ENCODE measurements at places on chromosomes 13 and 19.
A peak's percentile ranks its signal among the peaks of the same experiment; 100 is the strongest.

- DNase-seq: no peak
Measured at GRCh38 chr13:20782116-20782708, 8.5 kb upstream of the EEF1AKMT1 start.

GRCh38 chr13:77584106-77584505, 48.6 kb downstream of the SCEL start:
- peak; percentile 82 for DNase-seq

DNA sequence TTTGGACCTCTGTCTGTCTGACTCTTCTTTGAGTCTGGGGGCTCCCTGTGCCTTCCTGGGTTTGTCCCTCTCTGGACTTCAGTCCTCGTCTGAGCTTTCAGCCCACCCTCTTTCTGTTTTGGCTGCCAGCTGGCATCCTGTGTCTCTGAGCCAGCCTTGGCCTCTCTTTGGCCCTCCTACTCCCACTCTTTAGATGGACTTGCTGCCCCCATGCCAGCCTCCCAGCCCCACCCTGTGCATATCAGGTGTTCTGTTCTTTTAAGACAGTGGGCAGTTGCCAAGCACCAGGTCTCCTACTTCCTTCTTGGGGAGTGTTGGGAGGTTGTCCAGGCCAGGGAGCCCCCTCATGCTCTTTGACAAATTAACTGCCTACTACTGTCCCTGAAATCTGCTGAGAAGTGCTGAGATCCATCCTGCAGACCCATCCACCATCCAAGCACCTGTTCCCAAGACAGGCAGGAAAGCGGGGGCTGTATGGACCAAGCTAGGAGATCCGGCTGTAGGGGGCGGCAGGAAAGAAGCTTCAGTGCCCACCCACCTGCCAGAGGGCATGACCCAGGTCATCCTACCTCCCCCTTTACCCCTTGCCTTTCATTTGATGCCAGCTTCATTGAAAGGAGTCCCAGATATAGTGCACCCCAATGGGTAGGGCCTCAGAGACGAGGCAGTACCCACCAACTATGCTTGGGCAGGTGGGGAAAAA, 9.6 kb downstream of the CIC start:
- DNase-seq: no peak

GRCh38 chr19:42433503-42434260, 6.5 kb upstream of the LIPE start:
- DNase-seq: peak; percentile 81

DNA sequence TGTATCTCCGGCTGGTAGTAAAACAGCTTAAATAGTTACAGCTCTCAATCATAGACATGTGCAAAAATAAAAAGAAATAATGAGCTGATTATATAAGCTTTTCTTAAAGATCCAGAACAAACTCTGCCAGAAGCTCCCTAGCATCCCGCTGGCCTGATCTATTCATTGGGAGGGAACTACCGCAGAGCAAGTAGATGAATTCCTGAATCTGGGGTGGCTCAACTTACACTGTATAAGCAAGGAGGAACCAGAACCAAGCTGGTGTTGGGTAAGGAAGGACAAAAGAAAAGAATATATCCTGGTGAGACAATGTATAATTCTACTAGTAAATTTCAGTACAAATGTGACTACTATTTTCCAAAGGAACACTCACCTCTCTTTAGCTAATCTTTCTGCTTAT, 1122.2 kb downstream of the OLFM4 start:
- no peak for DNase-seq

DNA sequence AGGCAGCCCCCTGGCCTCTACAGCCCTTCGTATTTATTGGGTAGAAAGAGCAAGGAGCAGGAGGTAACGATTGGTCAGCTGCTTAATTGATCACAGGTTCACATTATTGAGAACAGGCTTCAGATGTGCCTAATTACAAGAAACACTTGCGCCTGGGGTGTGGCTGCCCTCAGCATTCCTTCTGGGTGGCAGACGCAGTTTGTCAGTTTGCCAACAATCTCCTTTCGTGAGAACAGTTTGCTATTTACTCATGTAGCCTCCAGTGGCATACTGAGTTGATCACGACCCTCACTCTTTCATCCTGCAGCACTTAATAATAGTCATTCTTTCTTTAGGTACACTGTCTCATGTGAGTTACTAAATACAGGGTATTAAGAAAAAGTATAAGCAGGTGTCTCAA, 985.6 kb downstream of the SLITRK5 start:
- DNase-seq: no peak

GRCh38 chr13:110134801-110135200, 172.2 kb downstream of the COL4A1 start:
- DNase-seq: peak; percentile 51

- no peak for DNase-seq
Measured at GRCh38 chr13:85362980-85363379, 436.2 kb downstream of the SLITRK6 start.

- DNase-seq: no peak
Measured at GRCh38 chr13:74210693-74211393, 76.6 kb upstream of the KLF12 start.

DNA sequence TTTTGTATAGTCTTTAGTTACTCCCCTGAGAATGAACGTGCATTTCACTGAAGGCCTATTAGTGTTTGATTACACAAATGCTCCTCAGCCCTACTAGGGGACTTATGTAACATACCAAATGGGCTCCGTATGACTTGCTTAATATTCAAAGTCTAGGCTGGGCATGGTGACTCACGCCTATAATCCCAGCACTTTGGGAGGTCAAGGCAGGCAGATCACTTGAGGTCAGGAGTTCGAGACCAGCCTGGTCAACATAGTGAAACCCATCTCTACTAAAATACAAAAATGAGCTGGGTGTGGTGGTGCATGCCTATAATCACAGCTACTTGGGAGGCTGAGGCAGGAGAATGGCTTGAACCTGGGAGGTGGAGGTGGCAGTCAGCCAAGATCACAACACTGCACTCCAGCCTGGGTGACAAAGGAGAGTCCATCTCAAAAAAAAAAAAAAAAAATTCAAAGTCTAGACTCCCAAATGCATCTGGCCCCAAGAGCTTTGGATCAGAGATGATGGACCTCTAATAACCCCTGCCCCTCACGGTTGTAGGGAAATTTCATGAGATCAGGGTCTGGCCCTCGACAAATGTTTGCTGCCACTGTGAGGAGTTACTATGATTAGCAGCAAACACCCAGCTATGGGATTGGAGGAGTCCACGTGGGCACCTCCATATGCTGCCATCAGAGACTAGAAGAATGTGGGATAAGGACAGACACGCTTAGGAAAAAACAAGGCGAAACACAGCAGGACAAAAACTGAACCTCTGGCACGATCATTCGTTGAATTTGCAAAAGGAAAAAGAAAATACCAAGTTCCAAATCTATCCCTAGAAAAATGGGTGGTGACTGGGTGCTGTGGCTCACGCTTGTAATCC, 4.6 kb downstream of the FBXO17 start:
- DNase-seq: no peak

DNA sequence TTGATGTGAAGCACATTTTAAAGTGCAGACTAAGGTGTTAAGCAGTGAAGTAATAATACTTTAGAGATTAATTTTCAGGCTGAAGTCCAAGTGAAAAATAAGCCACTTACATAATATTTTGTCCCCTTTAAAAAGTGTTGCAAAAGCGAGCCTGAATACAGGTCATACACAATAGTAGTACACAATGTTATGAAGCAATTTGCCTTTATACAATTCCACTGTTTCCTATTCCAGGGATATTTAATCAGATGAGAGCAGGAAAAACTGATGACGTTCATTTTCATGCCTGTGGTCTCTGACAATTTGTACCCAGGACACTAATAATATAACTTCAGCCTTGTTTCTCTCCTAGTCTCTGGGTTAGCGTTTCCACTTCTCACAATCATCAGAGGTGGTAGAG, 916.7 kb downstream of the PCDH9 start:
- DNase-seq: no peak

GRCh38 chr19:23314505-23315251, 64.5 kb upstream of the ZNF724 start:
- DNase-seq: no peak

DNA sequence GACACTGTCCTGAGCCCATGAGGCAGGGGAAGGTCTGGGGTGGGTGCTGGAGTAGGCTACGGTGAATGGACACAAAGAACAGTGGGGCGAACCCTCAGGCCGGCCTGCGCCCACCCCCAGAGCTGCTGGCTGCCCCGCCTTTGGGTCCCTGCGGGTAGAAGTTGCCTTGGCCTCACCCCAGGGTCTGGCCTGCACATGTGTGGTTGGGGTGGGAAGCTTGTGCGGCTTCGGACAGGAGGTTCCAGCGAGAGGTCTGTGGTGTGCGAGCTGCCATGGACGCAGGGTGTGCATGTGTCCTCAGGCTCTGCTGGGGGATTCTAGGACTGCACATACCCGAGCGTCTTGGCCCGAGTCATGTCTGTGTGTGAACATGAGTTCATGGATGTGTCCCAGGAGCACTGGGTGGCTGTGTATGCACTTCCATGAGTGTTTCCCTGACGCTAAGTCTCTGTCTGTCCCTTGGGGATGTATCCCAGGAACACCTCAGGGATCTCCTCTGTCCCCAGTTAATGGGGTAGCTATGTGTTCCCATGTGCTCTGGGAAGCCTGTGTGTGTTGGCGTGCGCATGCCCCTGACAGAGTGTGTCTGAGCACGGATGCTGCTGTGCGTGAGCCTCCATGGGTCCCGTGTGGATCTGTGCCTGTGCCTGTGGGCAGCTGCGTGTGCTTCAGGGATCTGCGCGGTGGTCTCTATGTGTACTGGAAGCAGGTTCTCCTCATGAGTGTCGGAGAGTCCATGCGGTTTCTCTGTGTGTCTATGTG, 20.8 kb upstream of the POU2F2 start:
- no peak for DNase-seq

DNA sequence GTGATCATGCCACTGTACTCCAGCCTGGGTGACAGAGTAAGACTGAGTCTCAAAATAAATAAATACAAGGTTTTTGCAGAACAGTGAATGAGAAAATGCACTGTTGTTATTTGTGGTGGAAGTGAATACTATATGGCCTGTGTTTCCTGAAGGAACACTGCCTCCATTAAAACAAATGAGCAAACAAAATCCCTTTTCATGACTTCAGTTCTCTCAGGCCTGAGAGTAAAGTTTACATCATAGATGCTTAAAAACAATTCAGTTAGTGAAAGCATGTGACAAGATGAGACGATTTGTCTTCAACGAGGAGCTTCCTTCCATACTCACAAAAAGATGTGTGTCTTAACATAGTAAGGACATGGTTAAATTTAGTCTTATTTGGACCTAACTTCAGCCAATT, 14.4 kb downstream of the SPINT2 start:
- no peak for DNase-seq

DNA sequence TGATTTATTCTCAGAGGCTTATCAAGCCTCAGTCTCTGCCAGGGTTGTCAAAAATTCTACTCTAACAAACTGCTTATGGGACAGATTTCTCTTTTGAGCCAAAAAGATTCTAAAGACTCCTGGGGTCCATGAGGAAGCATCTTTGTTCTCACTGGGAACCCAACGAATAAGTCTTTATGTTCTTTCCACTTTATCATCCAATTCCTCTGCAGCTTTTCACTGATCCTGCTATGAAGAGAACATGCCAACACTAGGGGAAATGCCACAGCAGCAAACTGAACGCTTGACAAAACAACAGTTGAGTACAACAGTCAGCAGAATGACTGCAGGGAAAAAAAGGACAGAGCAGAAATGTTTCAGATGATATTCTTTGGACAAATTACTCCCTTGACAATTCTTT, 22.2 kb downstream of the DCLK1 start:
- no peak for DNase-seq

GRCh38 chr19:51440846-51441409, 17.3 kb downstream of the SIGLEC8 start:
- DNase-seq: no peak

DNA sequence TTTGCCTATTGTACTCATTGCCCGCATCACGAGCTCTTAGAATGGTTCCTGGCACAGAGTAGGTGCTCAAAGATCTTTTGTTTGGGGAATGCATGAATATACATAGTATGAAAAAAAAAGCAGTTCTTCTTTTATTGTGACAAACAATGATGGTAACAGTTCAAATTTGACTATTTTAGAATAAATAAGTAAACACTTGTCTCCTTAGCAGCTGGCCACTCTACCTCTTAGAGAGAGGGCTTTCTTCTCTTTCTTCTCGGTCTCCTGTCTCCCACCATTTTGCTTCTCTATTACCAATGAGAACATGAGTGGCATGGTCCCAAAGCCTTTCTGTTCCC, 639 bp upstream of the SLAIN1 start:
- DNase-seq: no peak

DNA sequence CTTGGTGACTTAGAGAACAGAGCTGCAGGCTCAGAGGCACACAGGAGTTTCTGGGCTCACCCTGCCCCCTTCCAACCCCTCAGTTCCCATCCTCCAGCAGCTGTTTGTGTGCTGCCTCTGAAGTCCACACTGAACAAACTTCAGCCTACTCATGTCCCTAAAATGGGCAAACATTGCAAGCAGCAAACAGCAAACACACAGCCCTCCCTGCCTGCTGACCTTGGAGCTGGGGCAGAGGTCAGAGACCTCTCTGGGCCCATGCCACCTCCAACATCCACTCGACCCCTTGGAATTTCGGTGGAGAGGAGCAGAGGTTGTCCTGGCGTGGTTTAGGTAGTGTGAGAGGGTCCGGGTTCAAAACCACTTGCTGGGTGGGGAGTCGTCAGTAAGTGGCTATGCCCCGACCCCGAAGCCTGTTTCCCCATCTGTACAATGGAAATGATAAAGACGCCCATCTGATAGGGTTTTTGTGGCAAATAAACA, 9.9 kb downstream of the APOC1 start:
- no peak for DNase-seq

DNA sequence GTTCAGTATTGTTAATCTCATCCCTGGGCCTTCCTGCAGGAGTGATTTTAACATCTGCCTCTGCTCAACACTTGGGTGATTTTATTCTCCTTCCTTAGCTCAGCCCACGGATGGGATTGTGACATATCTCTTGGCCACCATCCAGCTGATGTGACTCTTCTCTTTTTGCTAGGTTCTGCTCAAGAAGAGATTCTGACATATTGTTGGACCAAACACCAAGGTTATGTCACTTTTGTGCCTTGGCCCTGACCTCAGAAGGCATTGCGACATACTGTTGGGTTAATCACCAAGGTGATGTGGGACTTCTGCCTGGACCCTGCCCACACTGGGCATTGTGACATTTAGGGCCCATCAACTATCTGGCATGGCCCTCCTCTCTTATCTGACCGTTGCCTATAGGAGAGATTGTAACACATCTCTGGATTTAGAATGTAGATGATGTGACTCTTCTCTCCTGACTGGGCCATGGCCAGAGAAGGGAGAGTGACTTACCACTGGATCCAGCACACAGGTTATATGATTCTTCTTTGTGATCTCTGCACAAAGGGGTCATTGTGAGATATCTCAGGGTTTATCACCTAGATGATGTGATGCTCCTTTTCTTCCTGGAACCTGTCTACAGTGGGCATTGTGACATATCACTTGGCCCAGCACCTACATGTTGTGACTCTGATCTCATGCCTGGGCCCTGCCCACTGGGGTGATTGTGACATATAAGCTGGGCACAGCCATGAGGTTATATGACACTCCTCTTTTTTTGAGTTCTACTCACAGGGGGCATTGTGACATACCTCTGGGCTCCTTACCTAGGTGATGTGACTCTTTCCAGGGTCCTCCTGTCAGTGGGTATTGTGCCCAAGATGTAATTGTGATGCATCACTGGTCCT, 88.8 kb downstream of the ZNF429 start:
- DNase-seq: no peak

All from anterior cingulate cortex (tissue), 58 donors.